ENCODE measurements at places on chromosomes 1 and 21.

- no peak for DNase-seq
Measured at GRCh38 chr1:205449750-205450443, 5.9 kb downstream of the BLACAT1 start.

DNA sequence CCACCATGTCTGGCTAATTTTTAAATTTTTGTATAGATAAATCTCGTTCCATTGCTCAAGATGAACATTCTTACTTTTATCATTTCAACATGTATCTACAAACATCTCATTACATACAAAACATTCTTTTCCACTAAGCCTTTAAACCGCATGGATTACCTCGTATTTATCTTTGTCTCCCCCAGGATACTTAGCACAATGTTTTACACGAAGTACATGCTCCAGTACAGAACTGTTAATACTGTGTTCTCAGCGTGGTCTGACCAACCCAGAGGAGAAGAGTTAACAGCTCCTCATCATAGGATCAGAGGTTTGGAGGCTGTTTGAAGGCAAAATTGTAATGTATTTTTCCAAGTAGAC is 7.4 kb downstream of the PIK3C2B start:
- DNase-seq, result no peak

- DNase-seq, result no peak
Measured at GRCh38 chr1:160087118-160087662, 5.9 kb downstream of the KCNJ9 start.

DNA sequence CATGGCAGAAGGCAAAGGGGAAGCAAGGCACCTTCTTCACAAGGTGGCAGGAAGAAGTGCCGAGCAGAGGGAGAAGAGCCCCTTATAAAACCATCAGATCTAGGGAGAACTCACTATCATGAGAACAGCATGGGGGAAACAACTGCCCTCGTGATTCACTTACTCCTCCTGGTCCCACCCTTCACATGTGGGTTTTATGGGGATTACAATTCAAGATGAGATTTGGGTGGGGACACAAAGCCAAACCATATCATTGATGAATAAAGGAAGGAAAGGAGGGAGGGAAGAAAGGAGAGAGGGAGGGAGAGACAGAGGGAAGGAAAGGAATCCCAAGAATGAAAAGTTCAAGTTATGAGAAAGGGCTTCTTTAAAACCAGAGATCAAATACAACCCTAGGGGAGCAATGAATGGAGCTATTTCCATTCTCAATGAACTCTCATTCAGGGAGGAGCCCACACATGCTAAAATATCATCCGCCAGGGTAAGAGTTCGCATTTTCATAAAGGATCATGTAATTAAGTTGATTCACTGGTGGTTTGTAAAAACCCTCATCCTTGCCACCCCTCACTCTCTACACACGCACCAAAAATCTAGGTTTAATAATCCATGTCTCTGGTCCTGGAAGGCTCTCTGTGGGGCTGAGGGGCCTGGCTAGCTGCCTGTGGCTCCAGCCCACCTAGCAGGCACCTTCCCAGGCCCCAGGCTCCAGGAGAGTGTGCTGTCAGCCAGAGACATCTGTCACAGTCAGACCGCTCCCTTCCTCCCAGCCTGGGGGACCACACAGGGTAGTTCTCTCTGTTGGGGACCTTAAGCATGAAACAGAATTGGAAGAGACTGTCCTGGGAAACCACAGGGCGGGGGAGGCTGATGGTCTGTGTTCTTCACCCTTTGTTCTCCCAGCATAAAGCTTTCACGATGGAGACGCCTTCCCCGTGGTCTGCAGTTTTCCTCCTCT is 94.0 kb downstream of the CCDC185 start:
- no peak for DNase-seq

- no peak for DNase-seq
Measured at GRCh38 chr1:190474650-190475211, 2.9 kb downstream of the BRINP3 start.

- DNase-seq, result no peak
Measured at GRCh38 chr1:119602169-119602568, 45.9 kb downstream of the ZNF697 start.

DNA sequence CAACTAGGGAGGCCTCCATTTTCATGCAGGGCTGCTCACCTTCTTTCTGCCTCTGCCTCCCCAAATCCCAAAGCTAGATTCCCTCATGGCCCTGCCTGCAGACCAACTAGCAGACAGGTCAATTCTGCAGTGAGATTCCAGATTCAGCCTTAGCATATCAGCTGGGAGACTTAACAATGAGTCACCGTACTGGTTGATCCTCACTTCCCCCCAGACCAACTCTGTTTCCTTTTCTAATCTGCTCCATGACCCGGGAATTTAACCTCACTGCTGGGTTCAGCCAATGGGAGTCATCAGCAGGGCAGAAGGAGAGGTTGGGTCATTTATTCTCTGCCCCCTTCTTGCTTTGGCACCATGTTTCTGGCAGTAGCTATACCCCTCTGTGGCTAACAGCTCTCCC is 140.6 kb upstream of the GRIK3 start:
- DNase-seq, result no peak

GRCh38 chr1:110250749-110251148 is 40.6 kb downstream of the KCNC4 start:
- DNase-seq, result no peak

DNA sequence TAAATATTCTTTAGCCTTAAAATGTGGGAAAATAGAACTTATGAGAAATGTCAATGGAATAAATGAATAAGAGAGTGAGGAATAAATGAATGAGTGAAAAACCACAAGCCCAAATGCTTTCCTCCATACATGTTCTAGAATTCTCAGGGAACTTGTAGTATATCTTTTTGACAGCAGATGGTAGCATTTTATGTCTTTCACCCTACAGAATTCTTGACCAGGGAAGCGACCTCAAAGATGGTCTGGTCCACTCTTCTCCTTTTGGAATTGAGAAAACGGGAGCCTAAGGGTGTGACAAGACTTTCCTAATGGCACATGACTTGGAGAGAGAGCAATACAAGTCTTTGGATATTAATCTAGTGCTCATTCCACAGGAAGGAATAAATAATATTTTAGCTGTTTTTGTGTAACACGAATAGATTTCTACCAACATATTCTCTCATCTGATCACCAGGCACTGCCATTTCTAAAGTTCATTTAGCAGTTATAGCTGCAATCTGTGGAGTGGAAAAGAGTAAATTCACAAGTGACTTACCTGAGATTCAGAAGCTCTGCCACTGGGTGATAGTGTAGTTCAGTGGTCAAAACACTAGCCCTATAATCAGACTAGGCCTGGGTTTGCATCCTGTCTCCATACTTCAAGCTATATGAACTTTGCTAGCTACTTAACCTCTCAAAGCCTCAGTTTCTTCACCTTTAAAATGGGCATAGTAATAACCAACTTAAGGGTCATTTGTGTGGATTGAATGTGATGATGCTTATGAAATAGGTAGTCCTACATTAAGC is 15.0 kb upstream of the F5 start:
- peak; percentile 27 for DNase-seq
